AG08396 (cell line): ENCODE measurements at places on chromosomes 13 and 19.
A peak's percentile ranks its signal among the peaks of the same experiment; 100 is the strongest.

GRCh38 chr13:74169676-74170075 lies 35.5 kb upstream of the KLF12 start:
- no peak for DNase-seq

GRCh38 chr19:34236035-34236987 lies 18.0 kb upstream of the GARRE1 start:
- peak; percentile 59 for DNase-seq

DNA sequence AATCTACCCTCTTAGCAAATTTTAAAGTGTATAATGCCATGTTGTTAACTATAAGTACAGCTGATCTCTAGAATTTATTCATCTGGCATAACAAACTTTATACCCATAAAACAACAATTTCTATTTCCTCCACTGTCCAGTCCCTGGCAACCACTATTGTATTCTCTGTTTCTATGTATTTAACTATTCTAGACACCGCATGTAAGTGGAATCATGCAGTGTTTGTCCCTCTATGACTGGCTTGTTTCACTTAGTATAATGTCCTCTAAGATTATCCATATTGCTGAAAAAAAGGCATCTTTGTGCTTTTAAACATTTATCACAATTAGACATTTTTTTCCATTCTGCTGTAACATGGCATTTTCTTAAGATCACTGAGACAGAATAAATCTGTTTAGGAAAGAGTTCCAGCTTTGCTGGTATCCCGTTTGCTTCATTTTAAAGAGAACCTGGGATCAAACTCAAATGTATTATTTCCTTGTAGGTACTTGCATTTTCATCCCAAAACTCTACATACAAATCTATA lies 1191.0 kb downstream of the SLITRK5 start:
- no peak for DNase-seq

DNA sequence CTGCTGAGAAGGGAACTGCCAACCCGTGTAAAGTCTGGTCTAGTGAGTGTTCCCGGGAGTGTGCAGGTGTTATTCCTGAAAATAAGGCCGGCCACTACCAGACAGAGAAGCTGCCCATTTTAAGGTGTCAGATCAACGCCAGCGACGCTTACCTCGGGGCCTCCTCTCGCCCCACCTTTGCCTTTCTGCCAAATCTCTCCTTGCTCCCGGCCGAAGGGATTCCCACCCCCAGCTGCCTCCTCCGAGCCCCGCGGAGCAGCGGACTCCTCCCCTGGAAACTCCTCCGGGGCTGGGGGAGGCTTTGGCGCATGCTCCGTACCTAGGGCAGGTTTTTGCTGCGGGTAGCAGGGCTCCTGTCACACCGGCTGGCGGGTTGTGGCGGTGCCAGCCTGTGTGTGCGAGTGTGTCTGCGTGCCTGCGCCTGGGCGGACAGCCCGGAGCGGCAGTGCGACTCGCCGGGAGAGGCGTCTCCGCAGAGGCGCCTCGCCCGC lies at the start of gene HS6ST3:
Gene HS6ST3 (plus strand): TSS at position 359 of the 491 bp plus-strand sequence.
- DNase-seq: no peak

GRCh38 chr13:80379245-80379644 lies 38.3 kb upstream of the SPRY2 start:
- DNase-seq: no peak

- no peak for DNase-seq
Measured at GRCh38 chr19:42455621-42456081, 12.9 kb upstream of the CXCL17 start.

- DNase-seq: peak; percentile 24
Measured at GRCh38 chr19:46601318-46602224, at the start of gene CALM3. Gene CALM3 (plus strand): TSS chr19:46601330. CDS start chr19:46601435, 105 bp downstream.

- no peak for DNase-seq
Measured at GRCh38 chr13:112434032-112434431, 57.9 kb downstream of the SPACA7 start.

DNA sequence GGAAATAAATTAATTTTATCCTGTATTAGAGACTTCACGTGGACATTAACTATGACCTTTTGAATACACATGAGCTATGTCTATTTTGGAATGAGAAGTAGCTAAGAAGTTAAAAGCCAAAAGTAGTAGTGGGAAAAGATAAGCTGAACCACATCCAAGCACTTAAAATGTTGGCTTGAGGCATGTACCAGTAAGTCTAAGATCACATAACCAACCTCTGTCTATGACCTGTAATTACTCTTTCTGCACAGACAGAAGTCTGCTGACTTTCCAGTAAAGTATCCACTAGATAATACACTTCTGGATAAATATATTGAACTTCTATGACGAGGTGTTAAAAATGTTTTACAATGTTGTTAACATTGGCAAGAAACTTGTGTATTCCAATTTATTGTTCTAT lies 68.7 kb downstream of the LIG4 start:
- no peak for DNase-seq

GRCh38 chr19:13234518-13234917 lies 84.3 kb downstream of the IER2 start:
- DNase-seq: peak; percentile 71

DNA sequence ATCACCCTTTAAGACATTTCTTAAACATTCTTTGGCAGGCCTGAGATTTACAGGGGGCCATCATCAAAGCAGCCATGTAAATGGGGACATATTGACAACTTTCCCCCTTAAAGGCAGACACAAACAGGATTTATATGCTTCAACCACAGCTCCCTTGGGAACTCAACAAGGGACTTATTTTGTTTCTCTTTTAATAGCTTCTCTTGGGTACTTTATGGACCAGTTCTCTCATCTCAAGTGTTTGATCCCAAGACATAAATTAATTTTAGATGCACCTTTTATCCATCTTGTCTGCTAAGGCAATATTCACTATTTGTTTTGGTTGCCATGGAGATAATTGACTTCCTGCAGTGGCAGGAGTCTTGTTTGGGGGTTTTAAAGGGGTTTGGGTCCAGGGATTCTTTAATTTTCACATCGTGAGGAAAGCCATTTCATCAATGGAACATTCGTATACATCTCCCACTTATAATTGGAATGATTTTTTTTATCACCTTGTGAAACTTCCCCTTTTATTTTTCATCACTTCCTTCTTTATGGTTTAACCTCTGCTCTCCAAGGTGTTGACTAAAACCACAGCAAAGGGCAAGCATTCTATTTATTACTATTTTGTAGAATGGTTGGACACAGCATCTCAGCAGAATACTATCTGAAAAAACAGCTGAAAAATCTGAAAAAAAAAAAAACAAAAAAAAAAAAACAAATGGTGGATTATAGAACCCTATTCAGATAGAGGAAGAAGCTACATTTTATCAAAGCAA lies 726.0 kb downstream of the DIAPH3 start:
- peak; percentile 21 for DNase-seq

GRCh38 chr19:47243776-47244547 lies 12.4 kb upstream of the CCDC9 start:
- DNase-seq: peak; percentile 95

GRCh38 chr13:99389520-99390304 lies 82.5 kb upstream of the GPR183 start:
- no peak for DNase-seq

DNA sequence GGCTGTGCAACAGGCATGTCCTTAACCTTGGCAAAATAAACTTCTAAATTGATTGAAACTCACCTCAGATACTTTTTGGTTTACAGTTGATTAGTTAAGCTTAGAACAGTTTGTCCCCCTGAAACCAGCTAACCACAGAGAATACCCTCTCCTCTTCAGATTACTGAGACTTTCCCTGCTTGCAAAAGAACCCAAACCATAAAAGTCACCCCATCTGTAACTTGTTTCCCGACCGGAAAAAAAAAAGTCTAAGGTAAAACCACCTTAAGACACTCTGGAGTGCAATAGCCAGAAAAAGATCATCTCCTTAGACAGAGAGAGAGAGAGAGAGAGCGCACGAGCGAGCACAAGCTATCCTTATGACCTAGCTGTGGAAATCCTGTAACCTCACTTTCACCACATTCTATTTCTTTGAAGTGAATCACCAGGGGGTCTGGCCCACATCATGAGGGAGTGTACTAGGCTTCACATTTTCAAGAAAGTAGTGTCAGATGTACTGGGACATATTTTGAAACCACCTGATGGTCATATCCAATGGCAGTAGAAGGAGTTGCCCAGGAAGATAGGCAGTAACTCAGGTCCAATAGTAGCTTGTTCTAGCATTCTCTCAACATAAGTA lies 11.1 kb upstream of the GTF2F2 start:
- no peak for DNase-seq

DNA sequence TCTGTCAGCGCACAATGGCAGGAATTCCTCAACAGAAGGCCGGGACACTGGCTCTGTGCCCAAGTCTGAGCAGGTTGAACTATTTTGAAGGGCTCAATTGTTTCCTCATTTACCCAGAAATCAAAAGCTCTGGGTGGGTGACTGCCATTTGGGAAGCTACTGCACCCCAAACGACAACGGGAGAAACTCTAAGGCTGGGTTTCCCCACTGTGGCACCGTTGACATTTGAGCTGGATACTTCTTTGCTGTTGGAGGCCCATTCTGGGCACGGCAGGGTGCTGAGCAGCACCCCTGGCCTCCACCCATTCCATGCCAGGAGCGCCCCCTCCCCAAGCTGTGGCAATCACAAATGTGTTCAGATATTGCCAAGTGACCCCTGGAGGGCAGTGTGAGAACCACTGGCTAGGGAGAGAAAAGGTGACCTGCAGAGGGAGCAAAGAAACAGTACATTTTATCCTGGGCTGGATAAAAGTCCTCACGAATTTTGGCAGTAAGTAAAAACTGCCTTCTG lies 62.5 kb downstream of the RFX2 start:
- DNase-seq: peak; percentile 80

DNA sequence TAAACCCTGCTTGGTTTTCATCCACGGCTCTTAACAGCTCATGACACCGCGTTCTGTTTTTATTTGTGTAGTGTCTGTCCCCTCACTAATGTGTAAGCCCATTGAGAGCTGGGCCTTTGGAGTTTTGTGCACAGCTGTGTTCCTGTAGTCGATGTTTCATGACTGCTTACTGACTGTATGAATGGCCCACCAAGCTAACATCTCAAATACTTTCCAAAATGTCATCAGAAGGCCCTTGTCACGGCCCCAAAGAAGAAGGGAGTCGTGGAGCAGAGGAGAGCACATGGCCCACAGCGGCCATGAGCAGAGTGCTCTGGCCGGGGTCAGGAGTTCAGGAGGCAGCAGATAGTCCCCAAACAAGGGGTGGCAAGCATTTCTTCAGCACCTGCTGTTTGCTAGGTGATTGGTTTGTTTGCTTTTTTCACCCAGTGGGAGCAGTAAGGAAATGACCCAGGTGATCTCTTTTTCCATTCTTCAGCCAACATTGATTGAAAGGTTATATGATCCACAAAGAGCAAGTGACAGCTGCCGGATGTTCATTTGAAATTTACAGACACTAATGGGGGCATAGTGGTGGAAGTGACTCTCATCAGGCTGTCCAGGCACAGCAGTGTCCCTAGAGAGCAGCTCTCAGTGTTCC lies 315.2 kb downstream of the ATP8A2 start:
- DNase-seq: no peak

GRCh38 chr13:69319656-69320055 lies 788.0 kb upstream of the ATXN8OS start:
- DNase-seq: no peak

GRCh38 chr13:73336773-73337172 lies 278.0 kb downstream of the KLF5 start:
- DNase-seq: no peak

DNA sequence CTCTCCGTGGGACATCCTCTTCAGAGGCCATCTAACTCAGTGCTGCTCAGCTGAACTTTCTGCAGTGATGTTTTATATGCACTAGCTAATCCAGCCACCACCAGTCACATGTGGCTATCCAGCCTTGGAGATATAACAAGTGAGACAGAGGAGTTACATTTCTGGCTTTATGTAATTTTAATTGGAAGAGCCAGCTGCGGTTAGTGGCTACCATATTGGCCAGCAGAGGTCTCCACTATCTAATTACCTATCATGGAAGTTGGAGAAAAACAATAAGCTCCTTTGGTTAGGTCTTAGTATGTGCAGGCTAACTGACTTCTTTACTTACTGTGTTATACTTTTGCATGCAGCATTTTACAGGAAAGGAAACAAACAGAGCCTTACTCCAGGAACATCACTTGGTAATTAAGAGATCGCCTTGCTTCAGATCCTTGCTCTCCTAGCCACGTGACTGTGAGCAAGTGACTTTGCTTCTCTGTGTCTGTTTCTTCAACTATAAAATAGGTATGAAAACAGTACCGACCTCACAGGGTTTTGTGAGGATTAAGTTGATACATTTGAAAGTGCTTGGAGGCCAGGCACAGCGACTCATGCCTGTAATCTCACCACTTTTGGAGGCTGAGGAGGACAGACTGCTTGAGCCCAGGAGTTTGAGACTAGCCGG lies 1.6 kb upstream of the KLK10 start:
- DNase-seq: peak; percentile 66

- no peak for DNase-seq
Measured at GRCh38 chr13:66312312-66313087, 917.6 kb downstream of the PCDH9 start.

DNA sequence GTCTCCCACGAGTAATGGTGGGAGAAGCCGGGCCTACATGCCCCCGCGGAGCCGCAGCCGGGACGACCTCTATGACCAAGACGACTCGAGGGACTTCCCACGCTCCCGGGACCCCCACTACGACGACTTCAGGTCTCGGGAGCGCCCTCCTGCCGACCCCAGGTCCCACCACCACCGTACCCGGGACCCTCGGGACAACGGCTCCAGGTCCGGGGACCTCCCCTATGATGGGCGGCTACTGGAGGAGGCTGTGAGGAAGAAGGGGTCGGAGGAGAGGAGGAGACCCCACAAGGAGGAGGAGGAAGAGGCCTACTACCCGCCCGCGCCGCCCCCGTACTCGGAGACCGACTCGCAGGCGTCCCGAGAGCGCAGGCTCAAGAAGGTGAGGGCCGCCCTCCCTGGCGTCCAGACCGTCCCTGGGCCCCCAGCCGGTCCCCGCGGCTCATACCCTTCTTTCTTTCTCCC lies 1.4 kb upstream of the USF2 start:
- DNase-seq: peak; percentile 61

DNA sequence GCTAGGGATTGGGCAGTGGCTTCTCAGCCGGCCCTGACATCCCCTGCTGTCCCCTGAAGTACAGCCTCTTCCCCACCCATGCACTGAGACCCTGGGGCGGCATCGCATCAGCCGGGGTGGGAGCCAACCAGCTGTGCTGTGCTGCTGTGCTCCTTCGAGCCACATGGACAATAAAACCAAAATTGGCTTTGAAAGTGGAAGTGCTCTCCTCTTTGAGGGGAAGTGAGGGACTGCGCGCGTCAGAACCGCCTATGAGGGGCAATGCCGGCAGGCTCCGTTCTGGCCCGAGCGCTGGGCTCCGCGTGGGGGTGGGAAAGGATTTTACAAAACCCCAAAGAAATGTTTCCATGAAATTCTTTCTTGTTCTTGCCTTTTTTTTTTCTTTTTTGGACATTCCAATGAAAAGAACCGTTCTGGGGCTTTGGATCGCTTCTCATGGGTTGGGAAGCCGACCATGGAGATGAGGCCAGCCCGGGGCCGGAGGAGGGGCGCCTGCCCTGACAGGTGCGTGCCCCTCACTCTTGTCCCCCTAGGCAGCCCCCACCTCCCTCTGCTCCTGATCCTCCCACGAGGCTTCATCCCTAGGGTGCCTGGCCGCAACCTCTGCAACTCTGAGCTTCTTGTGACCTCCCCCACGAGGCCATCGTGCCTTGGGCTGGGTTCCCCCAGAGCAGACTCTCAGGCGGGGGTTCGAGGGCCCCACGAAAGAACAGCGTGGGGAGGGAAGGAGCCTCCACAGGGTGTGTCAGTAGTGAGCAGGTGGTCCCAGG lies 22.6 kb downstream of the KLHL26 start:
- no peak for DNase-seq
